Tongue (tissue), 3 donors: ENCODE measurements at places on chromosomes 2 and 18.

DNA sequence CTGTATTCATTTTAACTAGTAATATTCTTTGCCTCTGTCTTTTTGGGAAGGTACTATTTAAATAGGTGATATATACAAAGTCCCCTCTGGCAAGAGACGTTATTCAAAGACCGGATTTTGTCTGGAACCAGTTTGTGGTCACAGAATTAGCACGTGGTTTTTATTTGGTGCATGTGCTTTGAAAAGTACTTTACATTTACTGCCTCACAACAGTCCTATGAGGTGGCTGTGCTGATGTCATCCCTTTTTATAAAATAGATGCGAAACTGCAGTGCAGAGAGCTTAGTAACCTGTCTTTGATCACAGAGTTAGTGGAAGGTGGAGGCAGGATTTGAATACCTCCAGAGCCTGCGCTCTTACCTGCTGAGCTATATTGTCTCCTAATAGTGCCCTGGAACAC, 4.0 kb downstream of the LPIN1 start:
- DNase-seq: no peak

DNA sequence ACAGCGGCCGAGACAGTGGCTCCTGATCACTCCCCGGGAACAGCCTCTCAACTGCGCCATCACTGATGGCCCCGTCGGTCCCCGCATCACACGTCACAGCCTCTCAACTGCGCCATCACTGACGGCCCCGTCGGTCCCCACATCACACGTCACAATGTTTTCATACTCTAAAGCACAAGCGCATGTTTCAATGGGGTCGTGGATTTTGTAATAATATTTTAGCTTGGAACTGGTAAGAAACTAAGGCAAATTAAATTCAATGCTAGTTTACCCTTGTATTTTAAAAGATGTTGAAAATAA, 44.2 kb upstream of the CTDP1 start:
- no peak for DNase-seq

DNA sequence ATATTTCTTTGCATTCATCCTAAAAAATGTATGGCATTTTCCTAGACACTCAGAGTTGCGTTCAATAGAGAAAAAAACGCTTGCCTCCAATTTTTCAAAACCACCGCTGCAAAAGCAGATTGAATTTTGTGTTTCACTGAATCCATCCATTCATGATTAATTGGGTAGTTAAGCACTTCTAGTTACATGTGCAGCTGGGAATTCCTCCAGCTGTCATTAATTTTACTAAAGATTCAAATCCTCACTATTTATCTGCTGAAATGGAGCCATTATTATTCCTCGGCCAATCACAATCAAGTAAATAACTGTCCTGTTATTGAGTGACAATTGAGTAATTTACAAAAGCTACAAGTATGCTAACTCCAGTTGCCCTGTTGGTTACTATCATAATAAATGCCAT, 75.8 kb upstream of the ARL5A start:
- DNase-seq: no peak

GRCh38 chr2:10265329-10266132, 37.2 kb upstream of the HPCAL1 start:
- no peak for DNase-seq

- DNase-seq: no peak
Observed at GRCh38 chr2:152730591-152731333, 12.3 kb downstream of the ARL6IP6 start.

DNA sequence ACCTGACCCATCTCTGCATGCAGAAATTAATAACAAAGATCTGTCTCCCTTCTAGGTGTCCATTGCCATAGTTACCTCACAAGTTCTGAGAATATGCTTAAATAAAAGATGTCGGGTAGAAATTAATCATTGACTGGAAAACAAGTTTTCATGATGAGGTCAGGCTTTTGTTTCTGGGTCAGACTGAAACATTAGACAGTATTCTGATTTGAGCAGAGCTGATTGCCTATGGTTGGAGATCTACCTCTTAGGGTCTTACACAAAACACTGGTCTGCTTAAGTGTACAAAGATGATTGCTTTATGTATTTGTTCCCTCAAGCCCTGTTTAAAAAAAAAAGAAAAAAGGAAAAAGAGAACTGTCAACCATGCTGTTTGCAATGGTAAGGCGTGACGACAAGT, 956.4 kb downstream of the CPS1 start:
- peak; percentile 21 for DNase-seq

GRCh38 chr2:50556934-50557575, 474.9 kb downstream of the NRXN1 start:
- no peak for DNase-seq

DNA sequence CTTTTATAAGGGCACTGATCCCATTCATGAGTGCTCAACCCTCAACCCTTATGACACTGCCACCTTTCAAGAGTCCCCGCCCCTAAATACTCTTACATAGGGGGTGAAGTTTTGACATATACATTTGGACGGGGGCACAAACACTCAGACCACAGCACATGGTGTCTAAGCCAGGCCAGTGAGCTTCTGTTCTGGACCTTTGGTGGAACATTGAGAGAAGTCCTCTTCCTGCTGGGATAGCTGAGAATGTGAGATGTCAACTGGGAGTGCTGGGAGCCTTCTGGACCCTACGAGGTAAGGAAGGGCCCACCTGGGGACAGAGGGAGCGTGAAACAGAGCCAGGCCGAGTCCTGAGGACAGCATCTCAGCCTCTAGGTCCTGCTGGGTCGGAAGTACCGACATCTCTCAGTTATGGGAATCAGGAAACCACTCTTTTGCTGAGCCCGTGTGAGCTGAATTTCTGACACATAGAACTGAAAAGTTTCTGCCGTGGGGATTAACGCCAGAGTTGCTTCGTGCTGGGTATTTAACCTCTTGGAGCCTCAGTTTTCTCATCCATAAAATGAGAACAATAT, 114.9 kb downstream of the PDCL3 start:
- DNase-seq: no peak

GRCh38 chr2:64328415-64328722, 125.6 kb upstream of the LGALSL start:
- no peak for DNase-seq

- no peak for DNase-seq
Observed at GRCh38 chr2:216426938-216427337, 14.7 kb downstream of the SMARCAL1 start.

DNA sequence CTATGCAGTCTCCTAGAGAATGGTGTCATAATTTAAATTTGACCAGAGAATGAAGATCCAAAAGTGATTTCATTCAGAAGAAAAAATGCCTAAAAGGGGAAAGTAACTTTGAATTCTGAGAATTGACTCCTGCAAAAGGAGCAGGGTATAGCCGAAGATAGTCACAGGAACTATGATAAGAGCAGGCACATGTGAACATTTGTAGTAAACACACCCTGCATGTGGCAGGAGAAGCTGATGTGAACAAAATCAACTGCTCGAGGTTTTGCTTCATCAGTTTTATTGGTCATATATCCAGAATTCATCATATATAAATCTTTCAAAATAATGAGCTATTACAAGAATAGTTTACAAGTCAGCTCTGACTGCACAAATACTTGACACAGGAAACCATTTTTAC, 14.0 kb downstream of the MCFD2 start:
- no peak for DNase-seq

DNA sequence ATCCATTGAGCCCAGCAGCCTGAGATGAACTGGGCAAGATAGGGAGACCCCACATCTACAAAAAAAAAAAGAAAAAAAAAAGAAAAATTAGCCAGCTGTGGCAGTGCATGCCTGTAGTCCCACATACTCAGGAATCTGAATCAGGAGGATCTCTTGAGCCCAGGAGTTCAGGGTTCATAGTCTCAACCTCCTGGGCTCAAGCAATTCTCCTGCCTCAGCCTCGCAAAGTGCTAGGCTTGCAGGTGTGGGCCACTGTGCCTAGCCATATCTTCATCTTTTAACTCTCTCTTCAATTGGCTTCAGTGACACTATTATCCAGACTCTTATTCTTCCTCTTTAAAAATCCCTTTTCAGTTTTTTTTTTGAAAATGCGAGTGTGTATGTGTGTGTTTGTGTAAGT, 28.5 kb upstream of the YES1 start:
- DNase-seq: no peak

DNA sequence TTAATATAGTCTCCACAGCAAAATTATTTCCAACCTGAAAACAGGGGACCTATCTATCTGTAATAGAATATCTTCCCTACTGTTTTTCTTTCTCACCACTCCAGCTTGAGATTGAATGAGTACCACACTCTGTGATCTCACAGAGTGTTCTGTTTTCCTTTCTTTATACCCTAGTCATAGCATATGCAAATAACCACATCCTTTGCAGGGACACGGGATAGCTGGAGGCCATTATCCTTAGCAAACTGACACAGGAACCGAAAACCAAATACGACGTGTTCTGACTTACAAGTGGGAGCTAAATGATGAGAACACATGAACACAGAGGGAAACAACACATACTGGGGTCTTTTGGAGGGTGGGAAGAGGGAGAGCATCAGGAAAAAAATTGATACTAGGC, 224.7 kb downstream of the SLC8A1 start:
- DNase-seq: no peak

DNA sequence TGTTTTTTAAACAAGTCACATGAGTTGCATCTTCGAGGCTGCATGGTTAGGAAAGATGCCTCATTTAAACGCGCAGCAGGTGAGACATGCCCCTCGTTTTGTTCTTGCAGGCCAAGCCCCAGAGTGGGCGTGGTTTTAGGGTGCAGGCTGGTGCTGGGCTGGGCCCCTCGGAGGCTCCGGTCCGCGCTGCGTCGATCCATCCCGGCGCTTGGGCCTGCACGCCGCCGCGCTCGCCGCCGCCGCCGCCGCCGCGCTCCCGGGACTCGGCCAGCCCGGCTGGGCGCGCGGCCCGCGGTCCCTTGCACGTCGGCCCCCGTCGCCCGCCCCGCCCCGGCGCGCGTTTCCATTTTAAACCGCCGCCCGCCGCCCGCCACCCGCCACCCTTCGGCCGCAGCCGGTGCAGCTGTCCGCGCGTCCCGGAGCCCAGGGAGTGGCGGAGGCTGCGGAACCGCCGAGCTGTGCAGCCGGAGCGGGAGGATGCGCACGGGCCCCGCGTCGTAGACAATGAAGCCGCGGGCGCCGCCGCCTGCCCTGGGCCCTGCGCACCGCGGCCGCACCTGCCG, 175.5 kb downstream of the AGAP1 start:
- peak; percentile 90 for DNase-seq

- DNase-seq: no peak
Observed at GRCh38 chr18:75249672-75250470, 39.3 kb downstream of the TSHZ1 start.

- peak; percentile 60 for DNase-seq
Observed at GRCh38 chr2:12050396-12050795, 304.0 kb downstream of the LPIN1 start.

DNA sequence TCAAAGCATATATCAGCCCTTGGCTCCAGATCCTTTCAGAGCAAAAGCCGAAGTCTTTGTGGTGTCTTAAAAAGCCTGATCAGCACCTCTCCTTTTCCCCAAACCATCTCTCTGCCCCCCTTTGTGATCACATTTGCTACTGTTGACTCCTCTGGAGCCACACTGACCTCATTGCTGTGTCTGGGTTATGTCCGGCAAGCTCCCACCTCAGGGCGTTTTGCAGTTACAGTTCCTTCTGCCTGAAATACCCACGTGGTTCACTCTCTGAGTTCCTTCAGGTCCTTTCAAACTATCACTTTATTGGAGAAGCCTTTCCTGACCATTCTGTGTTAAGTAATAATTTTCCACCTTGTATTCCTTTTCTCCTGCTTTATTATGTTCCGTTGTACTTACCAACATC, 11.8 kb downstream of the C2orf69 start:
- no peak for DNase-seq

DNA sequence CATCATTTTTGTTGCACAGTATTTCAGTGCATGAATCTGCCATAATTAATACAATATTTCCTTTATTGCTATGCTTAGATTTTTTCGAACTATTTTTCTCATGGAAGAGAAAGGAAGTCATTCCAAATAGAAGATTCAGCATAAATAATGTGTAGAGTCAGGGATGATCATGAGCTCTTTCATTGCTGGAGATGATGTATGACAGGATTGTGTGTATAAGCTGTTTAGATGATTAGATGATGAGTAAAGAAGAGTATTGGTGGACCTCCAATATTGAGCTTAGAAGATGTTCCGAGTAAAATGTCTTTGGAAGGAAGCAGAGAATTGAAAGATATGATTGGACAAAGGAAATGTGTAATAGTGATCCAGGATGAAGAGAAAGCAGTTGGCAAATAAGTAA, 364.5 kb downstream of the PARD3B start:
- no peak for DNase-seq

- DNase-seq: no peak
Observed at GRCh38 chr2:149538138-149538833, 49.3 kb downstream of the MMADHC start.

GRCh38 chr2:188114014-188114413, 177.7 kb upstream of the GULP1 start:
- DNase-seq: no peak

- no peak for DNase-seq
Observed at GRCh38 chr2:159851941-159852340, 53.9 kb upstream of the CD302 start.
